Retinal pigment epithelial cell (primary cell): ENCODE measurements at places on chromosomes 7 and 10.
A peak's percentile ranks its signal among the peaks of the same experiment; 100 is the strongest.

DNA sequence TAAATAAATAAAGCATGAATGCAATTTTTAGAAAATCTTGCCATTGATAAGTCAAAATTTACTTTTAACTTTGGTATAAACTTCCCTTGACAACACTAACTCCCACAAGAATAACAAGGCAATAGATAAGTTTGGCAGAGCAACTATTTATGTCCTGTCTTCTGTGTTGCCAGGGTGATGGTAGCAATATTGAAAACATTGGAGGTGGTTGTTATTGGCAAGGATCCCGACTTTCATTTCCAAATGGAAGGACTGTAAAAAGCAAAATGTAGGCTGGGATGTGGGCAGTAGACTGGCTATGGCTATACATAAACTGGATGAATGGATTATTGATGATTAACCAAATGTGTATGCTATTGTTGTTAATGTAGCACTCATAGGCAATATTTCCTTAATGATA lies 134.9 kb upstream of the CACNA2D1 start:
- DNase-seq, result no peak

- no peak for DNase-seq
Observed at GRCh38 chr10:87974130-87974529, 110.7 kb downstream of the PTEN start.

- no peak for DNase-seq
Observed at GRCh38 chr7:101536232-101536631, 92.9 kb downstream of the MYL10 start.

- no peak for DNase-seq
Observed at GRCh38 chr10:125852487-125852886, 28.6 kb downstream of the DHX32 start.

GRCh38 chr10:27638071-27638750 lies 107.4 kb downstream of the MKX start:
- DNase-seq, result no peak

- no peak for DNase-seq
Observed at GRCh38 chr7:106626376-106627164, 34.4 kb downstream of the CCDC71L start.

GRCh38 chr7:25720427-25720826 lies 431.6 kb upstream of the NFE2L3 start:
- DNase-seq, result no peak

DNA sequence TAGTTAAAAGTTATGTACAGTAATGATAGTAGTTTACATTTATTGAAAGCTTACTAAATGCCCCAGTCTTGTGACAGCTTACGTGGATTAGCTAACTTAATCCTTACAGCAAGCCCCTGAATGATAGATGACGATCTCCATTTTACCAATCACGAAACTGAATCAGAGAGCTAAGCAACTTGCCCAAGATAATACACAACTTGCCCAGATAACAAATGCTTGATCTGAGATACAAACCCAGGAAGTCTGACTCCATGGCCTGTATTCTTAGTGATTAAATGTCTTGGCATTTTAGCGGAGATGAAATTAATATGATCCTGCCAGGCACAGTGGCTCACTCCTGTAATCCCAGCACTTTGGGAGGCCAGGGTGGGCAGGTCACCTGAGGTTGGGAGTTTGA lies 46.9 kb upstream of the FMC1 start:
- peak; percentile 73 for DNase-seq

DNA sequence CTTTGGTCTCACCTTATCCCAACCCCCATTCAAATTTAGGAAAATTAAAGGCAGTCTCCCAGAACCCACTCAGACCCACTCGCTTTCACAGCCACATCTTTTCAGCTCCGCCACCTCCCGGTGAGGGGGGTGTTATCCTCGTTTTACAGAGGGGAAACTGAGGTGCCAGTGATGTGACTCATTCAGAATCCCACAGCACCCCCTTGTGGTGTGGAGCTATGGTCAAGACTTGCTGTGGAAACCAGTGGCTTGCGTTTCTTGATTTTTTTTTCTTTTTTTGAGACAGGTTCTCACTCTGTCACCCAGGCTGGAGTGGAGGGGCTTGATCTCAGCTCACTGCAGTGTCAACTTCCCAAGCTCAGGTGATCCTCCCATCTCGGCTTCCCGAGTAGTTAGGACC lies 27.6 kb downstream of the SLC35G1 start:
- no peak for DNase-seq

- no peak for DNase-seq
Observed at GRCh38 chr10:131584287-131584686, 272.8 kb upstream of the TCERG1L start.

- DNase-seq, result peak; percentile 35
Observed at GRCh38 chr7:108684629-108685028, 115.0 kb downstream of the DNAJB9 start.

DNA sequence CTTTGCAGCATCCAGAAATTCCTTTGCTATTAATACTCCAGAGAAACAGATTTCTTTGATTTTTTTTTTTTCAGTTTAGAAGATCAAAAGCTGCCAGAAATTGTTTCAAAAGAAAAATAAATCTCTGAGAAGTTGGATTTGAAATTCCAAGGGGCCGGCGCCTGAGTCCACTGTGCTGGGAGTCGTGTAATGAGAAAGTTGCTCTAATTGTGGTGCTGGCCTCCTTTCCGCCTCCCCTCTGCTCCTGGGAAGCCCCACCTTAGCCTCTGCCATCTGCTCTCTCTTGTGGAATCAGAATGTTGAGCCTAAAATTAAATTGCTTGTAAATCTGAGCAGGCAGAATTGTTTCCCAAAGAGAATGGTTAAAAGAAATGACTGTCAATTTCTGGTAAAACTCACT lies 93.3 kb downstream of the EMX2 start:
- DNase-seq, result no peak

GRCh38 chr10:93070378-93071176 lies 3.1 kb upstream of the CYP26A1 start:
- DNase-seq, result no peak

- no peak for DNase-seq
Observed at GRCh38 chr7:37826825-37827224, 21.6 kb upstream of the NME8 start.

DNA sequence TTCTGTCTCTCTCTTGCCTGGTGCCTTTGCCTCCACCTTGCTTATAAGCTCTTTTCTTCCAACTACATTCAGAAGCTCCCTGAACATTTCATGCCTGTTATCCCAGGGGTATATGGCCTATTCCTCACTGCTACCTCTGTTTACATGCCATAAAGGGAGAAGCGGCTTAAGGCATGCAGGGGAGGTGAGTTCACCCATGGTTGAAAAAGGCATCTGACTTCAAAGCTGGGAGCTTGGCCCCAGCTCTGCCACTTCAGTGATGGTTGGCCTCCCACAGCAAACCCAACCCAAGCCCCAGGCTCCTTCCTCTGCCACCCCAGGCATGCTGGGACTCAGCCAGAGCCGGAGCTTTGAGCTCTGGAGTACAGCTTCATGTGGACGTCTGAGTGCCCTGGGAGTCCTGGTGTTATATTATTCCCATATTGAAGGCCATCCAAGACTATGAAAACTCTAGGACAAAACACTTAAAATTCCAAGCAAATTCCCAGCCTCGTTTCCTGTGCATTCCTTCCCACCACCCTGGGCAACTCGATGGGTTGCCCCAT lies 468.6 kb upstream of the ZMIZ1 start:
- no peak for DNase-seq

DNA sequence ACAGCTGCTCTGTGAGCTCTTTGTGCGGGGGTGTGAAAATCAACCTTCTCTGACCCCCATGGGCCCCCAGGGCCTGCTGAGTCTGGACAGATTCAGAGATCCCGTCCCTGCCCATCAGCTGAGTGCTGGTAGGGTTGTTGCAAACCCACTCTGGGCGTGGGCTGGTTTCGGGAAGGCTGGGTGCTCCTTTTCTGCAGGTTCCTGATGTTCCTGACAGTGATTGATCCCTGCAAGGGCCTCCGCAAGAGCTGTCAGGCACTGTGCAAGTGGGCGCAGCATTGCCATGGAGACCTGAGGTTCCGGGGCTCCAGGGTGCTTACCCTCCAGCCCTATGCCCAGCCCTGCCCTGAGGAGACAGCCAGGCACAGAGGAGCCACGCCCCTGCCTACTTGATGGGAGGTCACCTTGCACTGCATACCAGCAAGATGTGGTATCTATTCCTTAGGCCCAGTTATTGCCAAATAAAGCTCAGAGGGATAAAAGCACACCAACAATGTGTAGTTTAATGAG lies 44.3 kb upstream of the INPP5A start:
- no peak for DNase-seq

DNA sequence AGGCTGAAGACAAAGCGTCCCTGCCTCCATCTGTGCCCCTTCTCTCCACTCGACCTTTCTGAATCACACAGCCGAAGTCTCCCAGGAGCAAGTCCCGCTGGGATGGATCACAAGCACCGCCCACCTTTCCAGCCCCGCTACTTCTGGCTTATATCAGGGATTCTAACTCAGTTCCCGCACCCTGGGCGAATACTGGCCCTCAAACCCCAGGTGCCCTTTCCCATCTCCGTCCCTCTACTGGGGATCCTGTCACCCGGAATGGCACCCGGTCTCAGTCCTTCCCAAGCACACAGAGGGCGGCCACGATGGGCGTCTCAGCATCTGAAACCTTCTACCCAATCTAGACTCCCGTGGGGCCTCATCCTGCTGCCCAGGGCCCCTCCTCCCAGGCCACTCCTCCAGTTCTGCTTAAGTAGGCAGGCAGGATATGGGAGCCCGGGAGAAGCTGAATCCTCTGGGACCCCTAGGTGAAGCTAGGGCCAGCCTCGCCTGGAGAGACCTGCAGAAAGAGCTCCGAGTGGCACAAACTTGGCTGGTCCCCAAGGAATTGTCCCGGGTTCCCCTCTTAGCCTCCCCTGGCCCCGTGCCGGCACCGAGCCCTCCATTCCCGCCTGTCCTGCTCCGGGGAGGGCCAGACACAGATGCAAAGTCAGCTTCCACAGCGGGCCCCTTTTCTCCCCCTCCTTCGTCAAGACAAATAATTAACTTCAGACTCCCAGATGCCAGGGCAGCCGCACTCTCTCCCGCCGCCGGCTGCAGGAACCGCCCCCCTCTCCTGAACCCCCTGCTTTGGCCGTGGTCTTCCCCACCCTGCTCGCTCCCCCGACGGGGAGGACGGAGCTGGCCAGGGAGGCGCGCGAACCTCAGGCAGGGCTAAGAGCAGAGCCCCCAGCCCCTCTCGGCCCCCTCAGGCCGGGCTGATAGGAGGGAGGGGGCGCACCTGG lies 612 bp downstream of the KCP start:
- no peak for DNase-seq

GRCh38 chr7:13848681-13849131 lies 140.8 kb downstream of the ETV1 start:
- no peak for DNase-seq

- no peak for DNase-seq
Observed at GRCh38 chr10:26858707-26859034, 2.1 kb downstream of the ABI1 start.

- DNase-seq, result no peak
Observed at GRCh38 chr10:124091646-124092249, 1.6 kb downstream of the CHST15 start.

GRCh38 chr10:62866451-62866850 lies 50.3 kb upstream of the EGR2 start:
- peak; percentile 62 for DNase-seq

DNA sequence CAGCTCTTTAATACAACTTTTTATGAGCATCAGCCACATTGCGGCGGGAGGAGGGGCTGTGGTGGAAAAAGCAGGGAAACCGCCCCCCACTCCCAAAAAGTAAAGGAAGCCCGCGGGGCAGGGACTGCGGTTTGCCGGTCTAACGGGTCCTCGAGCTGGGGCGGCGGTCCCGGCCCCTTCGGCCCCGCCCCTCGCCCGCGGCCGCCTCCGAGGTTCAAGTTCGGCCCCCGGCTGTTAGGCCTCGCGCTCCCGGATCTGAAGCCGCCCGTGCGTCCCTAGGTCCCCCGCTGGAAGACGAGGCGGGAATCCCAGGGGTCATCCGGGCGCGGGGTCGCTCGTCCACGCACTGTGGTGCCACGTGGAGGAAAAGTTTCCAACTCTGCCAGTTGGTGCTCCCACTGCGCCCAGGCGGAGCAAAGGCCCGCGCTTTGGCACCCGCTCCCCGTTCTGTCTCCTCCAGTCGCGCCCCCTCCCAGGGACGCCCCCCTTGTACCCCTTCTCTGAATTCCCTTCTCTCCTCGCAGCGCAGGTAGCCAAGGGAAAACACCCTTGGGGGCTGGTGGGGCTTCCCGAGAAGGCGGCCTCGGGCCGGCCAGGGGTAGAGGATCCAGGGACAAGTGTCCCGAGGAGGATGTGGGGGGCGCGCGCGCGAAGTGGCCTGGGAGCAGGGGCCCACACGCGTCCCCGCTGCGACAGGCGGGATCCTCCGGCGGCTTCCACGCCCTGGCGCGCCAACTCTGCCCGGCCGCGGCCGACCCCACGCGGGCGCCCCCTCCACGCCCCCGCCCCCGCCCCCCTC lies 798 bp upstream of the AUTS2 start:
- no peak for DNase-seq

DNA sequence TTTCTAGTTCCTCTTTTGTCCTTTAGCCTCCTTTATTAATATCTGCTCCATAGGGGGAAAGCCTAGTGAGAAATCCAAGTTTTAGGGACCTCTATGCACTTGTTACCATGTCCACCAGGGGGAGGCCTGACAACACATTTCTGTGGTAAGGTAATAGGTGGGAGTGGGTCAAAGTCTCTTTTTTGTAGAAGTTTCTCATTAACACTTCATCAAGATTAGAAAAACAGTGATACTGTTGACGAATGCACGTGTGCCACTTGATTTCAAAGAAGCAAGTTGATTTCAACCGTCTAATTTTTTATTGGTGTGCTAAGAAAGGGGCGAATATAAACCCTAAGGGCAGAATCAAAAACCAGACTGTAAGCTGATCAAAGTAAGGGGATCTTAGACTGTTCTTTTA lies 30.6 kb downstream of the CISD1 start:
- DNase-seq, result no peak

GRCh38 chr7:409339-410281 lies 110.0 kb downstream of the PDGFA start:
- DNase-seq, result no peak

DNA sequence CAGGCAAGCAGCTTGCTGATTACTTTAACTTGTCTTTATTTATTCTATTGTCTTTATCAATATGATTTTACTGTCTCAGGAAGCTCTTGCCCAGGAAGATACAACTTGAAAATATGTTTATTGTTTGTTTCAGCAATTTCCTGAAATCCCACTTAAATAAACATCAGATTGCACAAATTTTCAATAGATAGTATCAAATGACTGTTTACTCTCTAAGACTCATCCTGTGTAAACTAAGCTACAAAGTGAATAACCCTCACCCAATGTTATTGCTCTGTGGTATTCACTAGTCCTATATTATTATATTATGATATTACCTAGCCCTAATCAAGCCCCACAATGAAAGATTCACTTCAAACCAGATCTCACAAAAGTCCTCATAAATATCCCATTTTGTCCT lies 130.4 kb upstream of the HPS1 start:
- DNase-seq, result no peak
